ENCODE measurements at places on chromosomes 6 and 20. TPM values are rescaled to one million over a fixed set of nuclear protein-coding genes. Genes with fewer than 3 reads are reported as not detected.

SIRPB1 gene
- total RNA-seq: 4.1 TPM

DNA sequence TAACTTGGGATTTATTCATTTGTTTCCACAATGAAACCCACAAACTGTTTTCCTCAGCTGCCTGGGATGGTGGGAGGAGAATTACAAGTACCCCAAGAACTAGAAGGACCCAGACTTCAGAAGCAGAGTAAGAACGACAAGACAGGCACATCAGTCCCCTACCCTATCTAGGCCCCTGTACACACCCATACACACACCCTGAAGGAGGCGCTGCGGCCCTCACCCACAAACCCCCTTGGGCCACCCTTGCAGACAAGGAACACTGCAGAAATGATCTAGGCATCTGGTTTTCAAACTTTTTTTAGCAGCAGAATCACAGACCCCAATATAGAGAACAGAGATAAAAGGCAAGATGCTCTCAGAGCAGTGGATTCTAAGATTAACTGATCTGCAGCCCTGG lies 55.0 kb downstream of the TRERF1 start:
- no peak for DNase-seq

GRCh38 chr20:44467289-44467883 lies 8.3 kb upstream of the TTPAL start:
- DNase-seq: no peak

LY6G6C gene
- not detected for total RNA-seq

DNA sequence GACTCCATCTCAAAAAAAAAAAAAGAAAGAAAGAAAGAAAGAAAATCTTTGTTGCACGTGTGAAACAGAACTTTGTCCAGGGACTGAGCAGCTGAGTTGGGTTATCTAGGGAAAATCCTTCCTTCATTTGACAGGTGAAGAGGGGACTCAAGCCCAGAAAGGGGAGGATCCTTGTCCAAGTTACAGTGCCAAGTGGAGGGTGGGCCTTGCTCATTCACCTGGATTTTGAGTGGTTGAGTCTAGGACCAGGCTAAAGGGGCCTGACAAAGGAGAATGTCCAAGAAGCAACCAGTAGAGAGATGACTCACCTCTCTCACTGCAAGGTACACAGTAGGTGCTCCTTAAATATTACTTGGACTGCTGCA lies 2.7 kb downstream of the TGIF2 start:
- no peak for DNase-seq

PPIL6 gene
- total RNA-seq: 0.58 TPM

Measured in glomerular endothelial cell (primary cell).